ENCODE measurements at places on chromosomes 5 and 9.

DNA sequence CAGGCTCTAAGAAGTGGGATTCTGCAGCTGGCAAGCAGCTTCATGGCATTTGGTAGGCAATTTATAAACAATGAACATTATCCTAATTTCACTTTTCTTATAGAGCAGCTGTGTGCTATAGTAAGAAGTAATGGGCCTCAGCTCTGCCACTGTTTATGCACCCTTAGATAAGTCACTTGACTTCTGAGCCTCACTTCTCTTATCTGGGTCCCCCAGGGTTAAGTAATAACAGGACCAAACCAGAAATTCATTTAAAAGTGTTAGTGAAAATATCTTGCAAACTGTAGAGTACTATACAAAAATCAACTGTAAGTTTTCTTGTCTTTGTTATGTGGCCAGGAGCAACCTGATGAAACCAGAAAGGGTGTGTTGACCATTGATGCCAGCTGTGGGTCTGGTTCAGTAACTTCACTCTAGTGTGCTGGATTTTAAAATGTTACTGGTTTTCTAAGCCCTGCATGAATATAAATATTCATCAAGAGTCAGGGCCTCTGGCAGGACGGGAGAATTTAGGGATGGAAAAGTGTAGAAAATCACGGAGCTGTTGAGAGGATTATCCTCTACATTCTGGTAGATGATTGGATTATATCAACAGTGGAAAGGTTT, 24.2 kb downstream of the TNFAIP8 start:
- DNase-seq = no peak

DNA sequence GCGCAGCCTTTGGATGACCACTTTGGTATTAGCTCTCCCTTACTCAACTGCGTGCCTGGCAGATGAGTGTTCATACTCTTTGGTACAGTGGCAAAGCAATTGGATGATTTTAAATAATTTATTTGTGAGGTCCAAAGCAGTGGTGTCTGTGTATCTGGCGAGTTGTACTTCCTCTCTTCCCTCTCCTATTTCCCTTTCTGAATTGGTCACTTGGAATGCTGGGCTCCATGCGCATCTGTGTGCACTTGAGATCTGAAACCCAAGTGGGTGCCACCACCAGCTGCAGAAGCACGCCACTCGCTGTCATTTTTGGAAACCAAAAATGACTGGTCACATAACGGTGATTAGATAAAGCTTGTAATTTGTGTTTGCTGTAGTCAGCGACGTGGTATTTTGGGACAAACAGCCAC, 386.0 kb upstream of the KLF4 start:
- DNase-seq = no peak

GRCh38 chr5:80835128-80835527, 125.0 kb upstream of the RASGRF2 start:
- DNase-seq = no peak

- DNase-seq = no peak
Measured at GRCh38 chr5:127962491-127962890, 121.1 kb upstream of the SLC12A2 start.

- peak; percentile 88 for DNase-seq
Measured at GRCh38 chr9:112793213-112793810, 42.8 kb downstream of the SNX30 start.

DNA sequence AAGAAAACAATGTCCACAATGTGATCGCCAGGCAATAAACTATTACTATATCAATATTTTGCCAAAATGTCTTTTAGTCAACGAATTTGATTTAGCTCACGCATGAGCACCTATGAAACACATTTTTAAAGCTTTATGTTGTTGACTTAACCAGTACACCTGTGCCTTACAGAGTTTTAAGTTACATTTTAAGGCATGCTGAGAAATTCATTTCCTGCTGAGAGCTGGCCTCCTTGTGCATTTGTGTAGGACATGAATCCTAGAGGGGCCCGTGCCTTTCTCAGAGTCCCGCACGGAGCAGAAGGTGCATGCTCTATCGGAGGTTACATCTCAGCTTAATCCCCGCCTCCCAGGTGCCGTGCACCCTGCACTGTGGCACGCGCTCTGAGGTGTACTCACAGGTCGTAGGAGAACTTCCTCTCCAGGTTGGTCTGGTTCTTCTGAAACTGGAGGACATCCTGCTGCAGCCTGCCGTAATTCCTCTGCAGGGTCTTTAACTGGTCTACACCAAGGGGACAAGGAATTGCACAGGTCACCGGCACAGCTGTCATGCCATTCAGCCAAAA, 53.2 kb downstream of the GOLM1 start:
- no peak for DNase-seq

Measured in stimulated activated naive CD8-positive, alpha-beta T cell treated with anti-CD3 and anti-CD28 coated beads, Interleukin-15, Interleukin-2, amounts not matched to agents 100 U/mL and 50 U/mL, for 24 hours (primary cell).